CD4-positive, alpha-beta T cell treated with Interferon gamma for 1 hour (primary cell): ENCODE measurements at places on chromosomes 1 and 21.

DNA sequence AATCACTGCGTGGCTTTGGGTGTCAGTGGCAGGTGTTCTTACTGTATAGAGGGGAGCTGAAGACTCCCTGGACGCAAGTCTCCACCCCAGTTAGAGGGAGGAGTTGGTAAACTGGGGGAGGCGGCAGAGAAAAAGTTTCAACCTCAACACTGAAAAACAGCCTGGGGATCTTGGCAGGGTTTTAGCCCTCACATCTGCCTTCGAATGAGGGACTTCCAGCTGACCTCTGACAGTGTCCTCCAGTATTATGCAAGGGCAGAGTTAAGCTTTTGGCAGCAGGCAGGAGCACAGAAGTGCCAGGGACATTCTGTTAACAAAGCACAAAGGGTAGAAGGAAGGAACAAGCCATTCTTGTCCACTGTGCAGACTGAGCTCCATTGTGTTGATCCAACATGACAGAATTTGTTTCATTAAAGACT is 41.2 kb upstream of the RAB4A start:
- DNase-seq: no peak

- DNase-seq: no peak
These were observed 30.1 kb downstream of the KCNJ15 start for GRCh38 chr21:38286739-38287471.

- DNase-seq: no peak
These were observed 47.7 kb downstream of the SYCP1 start for GRCh38 chr1:114902343-114902742.

DNA sequence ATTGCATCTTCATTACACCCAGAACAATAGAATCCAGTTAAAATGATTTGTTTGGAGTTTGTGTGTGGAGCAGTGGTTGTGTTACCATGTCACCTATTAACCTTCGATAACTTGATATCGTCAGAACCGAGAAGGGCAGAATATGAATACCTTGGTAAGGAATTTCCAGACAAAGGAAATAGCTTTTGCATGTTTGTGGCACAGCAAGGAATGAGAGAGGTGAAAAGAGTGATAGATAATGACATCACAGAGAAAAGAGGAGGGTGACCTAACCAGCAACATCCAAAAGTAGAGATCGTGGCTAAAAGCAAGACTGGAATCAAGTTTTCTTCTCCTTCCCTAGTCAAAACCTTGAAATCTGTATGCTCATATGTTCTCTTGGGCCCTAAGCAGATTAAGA is 244.6 kb upstream of the NEGR1 start:
- DNase-seq: no peak

DNA sequence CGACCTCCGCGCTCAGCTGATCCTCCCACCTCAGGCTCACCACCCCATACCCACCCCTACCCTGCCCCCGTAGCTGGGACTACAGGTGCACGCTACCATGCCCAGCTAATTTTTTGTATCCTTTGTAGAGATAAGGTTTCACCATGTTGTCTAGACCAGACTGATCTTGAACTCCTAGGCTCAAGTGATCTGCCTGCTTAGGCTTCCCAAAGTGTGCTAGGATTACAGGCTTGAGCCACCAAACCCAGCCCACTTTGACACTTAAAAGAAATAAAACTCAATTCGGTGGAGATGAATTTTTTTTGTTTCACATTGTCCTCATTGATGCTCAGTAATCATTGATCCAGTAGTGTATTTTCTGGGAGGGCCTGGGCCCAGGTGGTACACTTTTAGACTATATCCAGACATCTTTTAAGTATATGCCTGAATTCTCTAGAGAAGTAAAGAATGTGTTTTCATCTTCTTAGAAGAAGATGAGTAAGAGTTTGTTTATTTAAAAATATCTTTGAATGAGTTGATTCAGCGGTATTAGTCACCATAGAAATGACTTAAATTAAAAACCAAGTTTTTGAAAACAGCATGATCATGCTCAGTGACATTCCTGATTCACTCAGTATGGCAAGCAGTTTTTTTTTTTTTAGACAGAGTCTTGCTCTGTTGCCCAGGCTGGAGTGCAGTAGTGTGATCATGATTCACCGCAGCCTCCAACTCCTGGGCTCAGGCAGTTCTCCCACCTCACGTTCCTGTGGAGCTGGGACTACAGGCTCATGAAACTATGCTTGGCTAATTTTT is 57.8 kb downstream of the EPB41 start:
- no peak for DNase-seq

GRCh38 chr1:151998611-151999362 is 5.1 kb upstream of the S100A10 start:
- no peak for DNase-seq

GRCh38 chr1:184359909-184360308 is 26.9 kb upstream of the C1orf21 start:
- no peak for DNase-seq

DNA sequence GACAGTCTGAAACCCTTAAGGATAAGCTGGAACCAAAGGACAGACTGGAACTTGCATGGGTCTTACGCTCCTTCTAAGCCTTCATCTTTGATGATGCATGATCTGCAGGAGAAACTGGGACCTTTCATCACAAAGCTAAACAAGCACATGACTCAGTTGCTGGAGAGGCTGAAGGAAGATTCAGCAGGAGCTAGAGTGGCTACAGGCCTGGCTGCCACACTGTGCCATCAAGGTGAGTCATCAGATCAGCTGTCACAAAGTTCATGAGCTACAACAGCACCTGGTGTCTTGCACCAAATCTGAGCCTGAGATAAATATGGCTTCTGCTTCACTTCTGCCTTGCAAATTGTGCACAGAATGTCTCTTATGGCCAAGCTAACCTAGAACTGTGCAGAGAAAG is 95.5 kb upstream of the MARK1 start:
- no peak for DNase-seq

DNA sequence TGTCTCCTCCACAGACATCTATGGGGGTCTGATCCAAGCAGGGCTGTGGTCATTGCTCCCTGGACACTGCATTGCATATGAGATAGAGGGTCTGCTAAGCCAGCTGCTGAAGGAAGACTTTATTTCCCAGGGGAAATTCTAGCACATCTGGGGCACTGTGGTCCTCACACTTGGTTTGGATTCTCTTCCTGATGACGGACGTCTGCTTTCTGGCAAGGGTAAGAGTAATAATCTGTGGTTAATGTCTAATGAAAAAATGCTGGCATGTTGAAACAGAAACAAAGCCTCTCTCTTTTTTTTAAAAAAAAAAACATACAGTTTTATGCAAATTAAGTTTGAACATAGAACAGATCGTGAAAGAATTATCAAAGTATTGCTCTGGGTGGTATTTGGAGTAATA is 553.9 kb downstream of the DPYD start:
- DNase-seq: no peak

DNA sequence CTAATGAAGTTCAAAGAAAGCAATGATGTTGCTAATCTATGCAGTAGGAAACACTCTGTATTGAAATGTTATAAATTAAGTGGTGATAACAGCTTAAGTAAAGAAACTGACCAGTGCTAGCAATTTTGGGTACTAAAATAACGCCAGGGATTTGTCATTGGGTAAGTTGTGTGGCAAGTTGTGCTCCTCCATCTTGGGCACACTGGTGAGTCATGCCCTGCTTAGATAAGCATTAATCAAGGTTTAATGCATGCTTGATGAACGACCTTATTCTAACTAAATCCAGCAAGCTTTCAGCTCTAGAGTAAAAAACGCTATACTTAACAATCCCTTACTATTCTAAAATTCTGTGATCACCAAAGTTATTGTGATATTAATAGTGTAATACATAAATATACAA is 25.2 kb downstream of the VAMP4 start:
- DNase-seq: no peak

GRCh38 chr1:46603858-46604549 is at the start of gene MKNK1:
MKNK1 (minus strand) TSS chr1:46604268; CDS start chr1:46583327, 20,941 bp downstream.
- DNase-seq: peak; percentile 97

GRCh38 chr1:214248311-214249085 is 32.5 kb upstream of the SMYD2 start:
- DNase-seq: no peak

GRCh38 chr1:17922833-17923232 is 167.7 kb downstream of the ACTL8 start:
- no peak for DNase-seq

GRCh38 chr1:90778486-90778885 is 61.4 kb upstream of the BARHL2 start:
- DNase-seq: no peak

- no peak for DNase-seq
These were observed 21.2 kb upstream of the APOBEC4 start for GRCh38 chr1:183674339-183674738.

DNA sequence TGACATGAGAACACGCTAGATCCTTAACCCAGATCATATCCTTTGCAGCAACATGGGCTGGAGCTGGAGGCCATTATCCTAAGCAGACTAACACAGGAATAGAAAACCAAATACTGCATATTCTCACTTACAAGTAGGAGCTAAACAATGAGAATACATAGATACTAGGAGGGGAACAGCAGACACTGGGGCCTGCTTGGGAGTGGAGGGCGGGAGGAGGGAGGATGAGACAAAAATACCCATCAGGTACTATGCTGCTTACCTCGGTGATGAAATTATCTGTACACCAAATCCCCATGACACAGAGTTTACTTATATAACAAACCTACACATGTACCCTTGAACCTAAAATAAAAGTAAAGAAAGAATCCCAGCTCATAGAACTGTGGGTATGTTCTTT is 1.2 kb upstream of the MOB3C start:
- DNase-seq: no peak

DNA sequence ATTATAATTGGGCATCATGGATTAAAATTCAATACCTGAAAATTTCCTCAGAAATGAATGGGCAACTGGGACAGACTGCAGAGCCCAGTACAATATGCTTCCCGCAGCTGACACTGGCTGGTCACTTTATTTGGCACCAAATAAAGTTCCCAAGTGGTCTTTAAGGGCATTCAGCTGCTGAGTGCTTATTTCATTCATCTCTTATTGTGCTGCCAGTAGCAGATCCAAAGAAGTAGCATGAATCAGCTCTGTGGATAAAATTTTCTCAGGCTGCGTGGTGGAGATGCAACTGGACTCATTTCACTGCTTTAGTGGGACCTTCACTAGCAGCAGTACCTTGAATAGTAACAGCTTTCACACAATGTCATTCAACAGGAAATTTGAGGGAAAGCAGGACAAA is 226.3 kb upstream of the ADGRL2 start:
- no peak for DNase-seq

DNA sequence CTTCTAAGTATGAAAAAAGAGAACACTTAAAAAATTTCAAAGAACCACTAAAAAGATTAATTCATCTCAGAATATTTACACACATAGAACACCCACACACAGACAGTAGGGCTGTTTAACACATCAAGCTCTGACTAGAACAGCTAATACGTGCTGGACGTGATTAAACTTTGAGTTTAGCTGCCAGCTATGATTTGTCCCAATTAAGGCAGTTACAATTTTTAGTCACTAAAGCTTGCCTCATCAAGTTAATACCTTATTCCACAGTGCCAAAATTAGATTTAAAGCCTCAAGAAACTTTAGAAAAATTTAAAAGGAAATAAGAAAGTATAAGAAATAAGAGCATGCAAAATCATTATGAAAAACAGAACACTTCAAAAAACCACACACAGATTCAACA is 18.9 kb downstream of the SLC16A1 start:
- DNase-seq: no peak

DNA sequence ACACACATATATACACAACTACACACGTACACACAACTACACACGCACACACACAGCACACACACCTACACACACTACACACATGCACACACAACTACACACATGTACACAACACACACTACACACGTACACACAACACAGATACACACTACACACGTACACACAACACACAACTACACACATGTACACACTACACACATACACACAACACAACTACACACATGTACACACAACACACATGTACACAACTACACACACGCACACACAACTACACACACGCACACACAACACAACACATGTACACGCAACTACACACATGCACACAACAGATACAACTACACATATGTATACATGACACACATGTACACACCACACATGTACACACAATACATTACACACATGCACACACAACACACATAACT is 318.1 kb downstream of the CAMTA1 start:
- no peak for DNase-seq

GRCh38 chr1:241593186-241593585 is 47.0 kb downstream of the CHML start:
- DNase-seq: no peak

- DNase-seq: no peak
These were observed 509 bp downstream of the PIK3R3 start for GRCh38 chr1:46131712-46132528.

DNA sequence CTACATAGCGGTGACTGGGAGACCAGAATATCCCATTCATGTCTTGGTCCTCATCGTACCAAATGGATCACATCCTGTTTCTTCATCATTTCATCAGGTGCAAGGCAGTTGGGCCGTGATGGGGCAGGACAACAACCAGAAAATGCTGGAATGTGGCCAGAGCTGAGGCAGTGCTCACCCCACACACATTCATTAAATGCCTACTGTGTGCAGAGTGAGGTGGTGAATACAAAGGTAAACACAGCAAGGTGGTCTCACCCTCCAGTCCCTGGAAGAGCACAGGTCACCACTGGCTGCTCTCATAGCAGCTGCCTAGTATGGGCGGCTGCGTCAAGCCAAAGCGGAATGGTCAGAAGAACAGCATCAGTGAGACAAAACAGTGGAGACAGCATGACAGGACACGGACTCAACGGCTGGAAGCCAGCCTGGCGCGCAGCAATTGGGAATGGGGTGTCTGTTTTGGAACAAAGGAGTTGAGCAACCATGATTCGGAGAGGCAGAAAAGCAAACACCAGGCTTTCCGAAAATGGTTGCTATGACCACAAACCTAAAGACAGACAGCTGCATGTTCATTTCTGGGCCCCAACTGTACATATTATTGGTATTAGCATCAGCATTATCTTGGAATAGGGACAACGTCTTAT is 5.6 kb upstream of the ADAMTSL4 start:
- no peak for DNase-seq

GRCh38 chr1:160667896-160668295 is 21.1 kb upstream of the SLAMF1 start:
- no peak for DNase-seq

GRCh38 chr21:25569084-25569483 is 38.2 kb downstream of the MRPL39 start:
- no peak for DNase-seq

DNA sequence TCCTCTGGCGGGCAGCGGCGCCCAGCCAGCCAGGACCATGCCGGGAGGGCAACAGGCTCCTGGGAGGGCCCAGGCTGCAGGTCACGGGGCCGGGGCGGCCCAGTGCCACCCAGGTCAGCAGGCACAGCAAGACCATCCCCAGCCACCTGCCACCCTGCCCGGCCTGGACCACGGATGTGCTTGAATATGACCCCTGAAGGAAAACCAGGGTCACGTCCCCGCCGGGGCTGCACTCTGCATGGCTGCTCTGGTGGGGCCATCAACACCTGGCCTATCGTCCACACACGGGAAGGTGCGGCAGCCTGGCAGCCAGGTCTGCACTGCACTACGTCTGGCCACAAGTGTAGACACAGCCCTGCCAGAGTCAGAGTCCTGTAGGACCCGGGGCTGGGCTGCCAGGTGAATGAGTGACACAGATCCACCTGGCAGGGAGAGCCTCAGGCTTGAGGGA is 6.9 kb downstream of the WNT9A start:
- no peak for DNase-seq
